ENCODE measurements at places on chromosomes 5 and 9.

- DNase-seq: no peak
These were observed 33.2 kb downstream of the SLC22A4 start for GRCh38 chr5:132327252-132327955.

GRCh38 chr5:54689411-54690251 lies 172.1 kb downstream of the SNX18 start:
- no peak for DNase-seq

DNA sequence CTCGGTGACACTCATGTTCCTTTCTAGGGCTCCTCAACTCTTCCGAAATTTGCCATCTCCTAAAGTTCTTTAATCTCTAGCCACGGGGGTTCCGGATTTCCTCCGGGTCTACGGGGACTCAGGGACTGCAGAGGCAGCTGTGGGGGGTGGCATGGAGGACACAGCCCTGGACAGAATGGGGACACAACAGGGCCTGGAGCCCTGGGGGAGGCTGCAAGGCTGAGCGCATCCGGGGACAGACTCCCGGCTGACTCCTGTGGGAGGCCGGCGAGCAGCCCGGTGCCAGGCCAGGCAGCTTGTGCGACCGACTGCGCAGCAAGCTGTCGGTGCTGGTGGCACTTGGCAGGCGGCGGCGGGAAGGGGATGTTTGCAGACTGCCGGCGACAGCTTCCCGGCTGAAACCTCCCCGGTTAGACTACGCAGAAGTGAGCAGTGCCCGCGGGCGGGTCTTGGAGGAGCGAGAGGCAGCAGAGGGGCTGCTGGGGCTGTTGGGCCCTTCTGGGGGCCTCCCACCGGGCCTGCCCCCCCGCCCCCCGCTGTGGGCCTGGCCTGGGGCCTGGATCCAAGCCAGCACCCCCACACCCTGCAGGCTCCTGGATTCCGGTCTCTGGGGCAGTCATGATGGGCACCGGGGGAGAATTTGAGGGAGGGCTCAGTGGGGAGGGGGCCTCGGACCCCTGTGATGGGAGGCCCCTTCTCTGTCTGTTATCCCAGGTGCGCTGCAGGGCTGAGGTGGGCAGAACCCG lies 28.7 kb upstream of the UBAC1 start:
- peak; percentile 30 for DNase-seq

- no peak for DNase-seq
These were observed 85.7 kb downstream of the COL23A1 start for GRCh38 chr5:178504340-178504960.

DNA sequence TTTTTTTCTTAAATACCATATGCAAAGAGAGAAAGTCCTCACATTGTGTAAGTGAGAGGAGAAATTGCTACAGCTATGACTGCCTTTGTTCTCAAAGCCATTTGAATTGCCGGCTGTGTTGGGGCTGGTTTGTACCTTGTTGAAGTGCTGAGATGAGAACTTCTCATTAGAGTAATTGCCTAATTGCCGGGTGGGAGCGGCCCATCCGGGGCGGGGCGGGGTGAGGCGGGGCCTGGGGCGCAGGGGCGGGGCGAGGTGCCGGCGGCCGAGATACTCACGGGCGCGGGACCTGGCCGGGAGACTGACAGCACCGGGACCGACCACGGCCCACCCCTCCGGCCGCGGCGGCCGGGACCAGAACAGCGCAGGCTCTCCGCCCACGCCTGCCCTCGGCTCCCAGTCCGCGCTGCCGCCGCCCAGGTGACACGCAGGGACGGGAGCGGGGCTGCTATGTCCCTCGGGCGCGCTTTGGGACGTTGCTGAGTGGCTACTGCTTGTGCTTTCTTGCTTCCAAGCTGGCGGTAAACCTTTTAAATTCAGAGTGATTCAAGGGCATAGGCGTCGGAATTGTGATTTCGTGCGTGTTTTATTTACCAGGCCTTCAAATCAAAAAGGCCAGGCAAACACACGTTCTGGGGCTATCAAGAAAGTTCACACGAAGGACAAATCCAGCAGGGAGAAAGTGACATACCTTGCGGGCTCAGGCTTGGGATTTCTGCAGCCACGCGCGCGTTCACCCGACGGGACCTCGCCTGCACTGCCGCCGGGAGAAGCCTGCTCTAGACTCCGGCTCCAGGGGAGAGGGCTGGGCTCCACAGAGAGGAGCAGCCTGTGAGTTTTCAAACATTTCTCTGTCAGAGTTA lies 269.1 kb downstream of the FANCC start:
- peak; percentile 54 for DNase-seq

GRCh38 chr5:80255431-80255810 lies 427 bp downstream of the SERINC5 start:
- DNase-seq: peak; percentile 69

DNA sequence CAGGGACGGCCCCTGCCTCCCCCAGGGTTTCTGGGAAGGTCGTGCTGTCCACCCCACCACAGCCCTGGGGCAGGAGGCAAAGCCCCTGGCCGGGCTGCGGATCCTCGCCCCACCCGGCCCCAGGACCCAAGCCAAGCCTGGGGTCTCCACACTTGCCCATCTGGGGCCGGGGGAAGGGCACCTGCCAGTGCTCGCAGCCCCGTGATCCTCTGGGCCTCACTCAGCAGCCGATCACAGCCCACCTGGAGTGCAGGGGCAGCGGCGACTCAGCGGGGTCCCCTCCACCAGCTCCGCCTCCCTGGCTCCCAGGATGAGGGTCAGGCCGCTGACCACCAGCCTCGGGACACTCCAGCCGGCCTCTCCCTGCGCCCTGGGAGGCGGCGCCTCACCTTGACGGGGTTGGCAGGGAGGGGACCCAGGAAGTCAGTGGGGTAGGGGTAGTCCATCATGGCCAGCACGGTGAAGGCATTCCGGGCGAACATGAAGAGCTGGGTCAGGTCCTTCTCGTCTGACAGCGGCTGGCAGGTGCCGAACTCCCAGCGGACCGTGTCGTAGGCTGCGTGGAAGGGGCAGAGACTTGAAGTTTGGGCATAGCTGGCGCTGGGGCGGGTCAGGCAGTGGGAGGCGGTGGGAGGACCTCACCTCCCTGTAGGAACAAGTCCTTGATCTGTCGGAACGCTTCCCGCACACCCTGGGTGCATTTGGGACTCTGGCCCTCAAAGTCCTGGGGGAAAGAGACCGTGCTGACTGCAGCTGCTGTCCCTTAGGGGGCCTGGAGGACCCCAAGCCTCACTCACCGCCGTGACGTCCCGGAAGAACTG lies 1.8 kb downstream of the DPP7 start:
- no peak for DNase-seq

GRCh38 chr5:14439087-14439871 lies 142.3 kb upstream of the OTULINL start:
- no peak for DNase-seq

DNA sequence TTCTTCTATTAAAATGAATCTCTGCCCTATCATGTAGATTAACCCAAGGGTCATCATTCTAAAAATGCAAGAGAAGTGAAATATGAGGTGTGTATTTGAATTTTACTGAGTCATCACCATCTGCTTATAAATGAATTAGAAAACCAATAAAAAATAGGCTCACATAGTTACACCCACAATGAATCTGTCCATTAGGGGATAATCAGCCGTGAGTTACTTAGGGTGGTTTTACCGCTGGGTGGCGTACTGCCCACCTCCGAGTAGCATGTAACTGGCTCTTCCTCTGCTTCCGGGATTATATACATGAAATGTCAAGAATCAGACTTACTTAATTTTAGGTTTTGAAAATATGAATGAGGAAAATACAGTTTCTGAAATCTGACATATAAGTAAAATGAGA lies 332.9 kb upstream of the CCNG1 start:
- no peak for DNase-seq

- DNase-seq: no peak
These were observed 476.8 kb upstream of the C9orf72 start for GRCh38 chr9:28050046-28050445.

- no peak for DNase-seq
These were observed 33.2 kb downstream of the IDNK start for GRCh38 chr9:83656032-83656680.

- no peak for DNase-seq
These were observed 419.6 kb downstream of the DNAH5 start for GRCh38 chr5:13524936-13525335.

- DNase-seq: no peak
These were observed 271.9 kb downstream of the NSG2 start for GRCh38 chr5:174317256-174317894.

- no peak for DNase-seq
These were observed 79.6 kb downstream of the SMIM15 start for GRCh38 chr5:61082516-61083280.

DNA sequence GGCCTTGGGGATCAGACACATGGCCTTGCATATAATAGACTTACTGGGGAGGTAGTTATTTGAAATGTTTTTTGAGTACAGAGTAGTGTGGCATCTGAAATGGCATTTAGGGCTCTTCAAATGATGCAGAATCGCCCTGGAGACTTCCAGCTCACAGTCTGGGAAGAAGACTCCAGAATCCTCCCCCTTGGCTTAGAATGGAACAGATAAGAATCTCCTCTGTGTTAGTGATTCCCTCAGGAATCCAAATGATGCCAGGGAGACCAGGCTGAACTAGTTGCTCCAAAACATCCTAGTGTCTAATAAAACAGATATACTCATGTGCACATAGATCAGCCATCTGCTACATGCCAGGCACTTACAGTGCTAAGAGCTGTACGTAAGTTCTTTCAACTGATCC lies 38.6 kb upstream of the SMC5 start:
- DNase-seq: no peak

DNA sequence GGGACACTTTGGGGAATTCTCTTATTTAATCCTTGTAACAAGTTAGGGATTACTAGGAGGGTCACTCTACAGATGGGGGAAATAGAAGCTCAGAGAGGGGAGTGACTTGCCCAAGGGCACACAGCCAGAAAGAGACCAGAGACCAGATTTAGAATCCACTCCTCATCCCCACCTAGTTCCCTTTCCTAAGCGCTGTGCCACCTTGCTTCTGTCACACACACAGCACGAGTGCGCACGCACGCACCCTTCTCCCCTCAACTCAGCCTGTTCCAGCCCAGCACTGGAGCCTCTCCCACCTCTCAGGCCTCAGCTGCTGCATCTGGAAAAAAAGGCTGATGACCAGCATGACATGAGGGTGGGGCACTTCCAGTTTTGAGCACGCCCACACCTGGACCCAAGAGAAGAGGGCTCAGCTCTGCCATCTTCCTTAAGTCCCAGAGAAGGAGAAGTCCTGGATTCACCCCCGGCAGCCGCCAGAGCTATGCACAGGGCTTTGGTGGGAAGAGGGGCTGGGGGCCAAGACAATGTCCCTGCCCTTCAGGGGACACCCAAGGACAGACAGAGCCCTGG lies 18.5 kb downstream of the NR5A1 start:
- DNase-seq: no peak

GRCh38 chr5:105782501-105782900 lies 1888.2 kb downstream of the EFNA5 start:
- no peak for DNase-seq

GRCh38 chr9:22107202-22108045 lies 98.3 kb upstream of the CDKN2B start:
- no peak for DNase-seq

DNA sequence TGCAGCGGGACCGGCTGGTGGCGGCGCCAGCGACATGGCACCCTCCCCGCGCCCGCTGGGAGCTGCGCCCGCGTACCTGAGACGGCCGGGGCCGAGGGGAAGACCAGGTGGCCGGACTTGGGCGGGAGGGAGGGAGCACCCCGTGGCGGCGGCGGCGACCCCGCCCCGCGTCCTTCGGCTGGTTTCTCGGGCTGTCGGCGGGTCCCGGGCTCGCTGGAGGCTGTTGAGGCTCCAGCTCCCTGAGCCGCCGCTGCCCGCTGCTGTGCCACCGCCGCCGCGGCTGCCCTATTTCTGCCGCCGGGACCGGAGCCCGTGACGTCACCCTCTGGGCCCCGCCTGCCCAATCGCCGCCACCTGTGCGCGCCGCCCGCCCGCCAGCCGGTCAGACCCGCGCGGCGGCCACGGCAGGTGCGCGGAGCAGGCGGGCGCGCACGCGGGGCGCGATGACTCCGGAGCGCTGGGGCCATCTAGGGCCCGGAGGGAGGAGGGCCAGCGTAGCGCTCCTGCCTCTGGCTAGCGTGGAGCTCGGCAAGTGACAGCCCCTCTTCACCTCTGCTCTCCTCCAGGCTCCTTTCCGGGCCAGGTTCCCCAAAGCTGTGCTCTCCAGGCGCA lies at the start of gene FSTL4:
TSS of gene FSTL4 (minus strand) at position 293 of the 612 bp plus-strand sequence.
- peak; percentile 34 for DNase-seq

GRCh38 chr5:96861076-96861475 lies 15.2 kb upstream of the ERAP2 start:
- DNase-seq: no peak

- no peak for DNase-seq
These were observed 61.1 kb downstream of the FRMD3 start for GRCh38 chr9:83477120-83477519.

DNA sequence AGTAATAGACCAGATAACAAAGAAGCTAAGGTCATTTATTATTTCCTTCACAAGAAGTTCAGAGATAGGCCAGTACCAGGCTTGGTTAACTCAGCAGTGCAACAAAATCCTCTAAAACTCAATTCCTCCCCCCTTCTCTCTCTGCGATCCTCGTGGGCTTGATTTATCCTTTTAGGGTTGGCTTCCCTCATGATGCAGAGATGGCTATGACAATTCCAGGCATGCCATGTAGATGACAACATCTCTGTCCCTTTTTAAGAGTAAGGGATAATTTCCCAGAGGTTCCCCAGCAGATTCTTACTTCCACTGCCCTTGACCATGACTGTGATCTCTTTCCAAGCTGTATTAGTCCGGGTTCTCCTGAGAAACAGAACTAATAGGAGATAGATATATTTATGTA lies 28.7 kb upstream of the DAP start:
- DNase-seq: no peak

- no peak for DNase-seq
These were observed 535.6 kb downstream of the SPOCK1 start for GRCh38 chr5:136963504-136963903.

DNA sequence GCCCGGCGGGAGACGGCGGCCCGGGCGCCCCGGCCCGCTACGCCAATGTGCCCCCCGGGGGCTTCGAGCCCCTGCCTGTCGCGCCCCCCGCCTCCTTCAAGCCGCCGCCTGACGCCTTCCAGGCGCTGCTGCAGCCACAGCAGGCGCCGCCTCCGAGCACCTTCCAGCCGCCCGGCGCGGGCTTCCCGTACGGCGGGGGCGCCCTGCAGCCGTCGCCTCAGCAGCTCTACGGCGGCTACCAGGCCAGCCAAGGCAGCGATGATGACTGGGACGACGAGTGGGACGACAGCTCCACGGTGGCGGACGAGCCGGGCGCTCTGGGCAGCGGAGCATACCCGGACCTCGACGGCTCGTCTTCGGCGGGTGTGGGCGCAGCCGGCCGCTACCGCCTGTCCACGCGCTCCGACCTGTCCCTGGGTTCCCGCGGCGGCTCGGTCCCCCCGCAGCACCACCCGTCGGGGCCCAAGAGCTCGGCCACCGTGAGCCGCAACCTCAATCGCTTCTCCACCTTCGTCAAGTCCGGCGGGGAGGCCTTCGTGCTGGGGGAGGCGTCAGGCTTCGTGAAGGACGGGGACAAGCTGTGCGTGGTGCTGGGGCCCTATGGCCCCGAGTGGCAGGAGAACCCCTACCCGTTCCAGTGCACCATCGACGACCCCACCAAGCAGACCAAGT lies 723 bp downstream of the SNX18 start:
- DNase-seq: peak; percentile 64

GRCh38 chr9:117458066-117458465 lies 43.2 kb upstream of the ASTN2 start:
- DNase-seq: no peak

All from activated naive CD8-positive, alpha-beta T cell treated with anti-CD3 and anti-CD28 coated beads, Interleukin-2, amount 50 U/mL, for 24 hours (primary cell).